ENCODE measurements at places on chromosomes 1 and 21. TPM values are rescaled to one million over a fixed set of nuclear protein-coding genes. Genes with fewer than 3 reads are reported as not detected.

DNA sequence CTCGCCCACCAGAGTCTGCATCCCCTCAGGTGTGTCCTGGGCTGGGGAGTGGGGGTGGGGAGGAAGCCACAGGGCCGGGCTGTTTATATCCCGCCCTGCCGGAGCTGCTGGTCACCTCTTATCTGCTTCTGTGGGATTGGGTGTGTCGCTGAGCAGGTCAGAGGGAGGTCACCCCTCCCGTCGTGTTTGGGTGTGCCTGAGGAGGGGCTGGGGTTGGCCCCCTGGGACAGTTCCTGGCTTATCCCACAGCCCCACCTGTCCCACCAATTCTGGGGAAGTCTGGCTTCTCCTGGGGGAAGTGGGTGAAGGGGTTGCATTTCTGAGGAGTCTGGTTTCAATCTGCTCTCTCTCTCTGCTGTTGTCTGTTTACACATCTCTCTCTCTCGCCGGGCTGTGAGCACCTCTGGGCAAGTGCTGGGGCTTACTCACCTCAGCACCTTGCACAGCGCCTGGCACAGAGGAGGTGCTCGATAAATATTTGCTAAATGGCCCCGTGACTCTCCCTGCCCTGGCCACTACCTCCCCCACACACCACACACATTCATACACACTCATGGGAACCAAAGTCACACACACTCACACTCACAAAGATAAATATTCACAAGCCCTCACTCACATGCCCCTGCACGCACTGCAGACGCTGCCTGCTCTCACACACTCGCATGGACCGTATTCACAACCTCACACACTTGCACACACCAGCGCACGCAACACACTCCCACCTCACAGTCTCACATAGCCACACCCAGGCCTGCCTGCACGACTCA, 8.3 kb downstream of the ELF3 start:
- peak; percentile 94 for DNase-seq

The RAB7B gene
- 0.70 TPM for polyA plus RNA-seq

The HSPB7 gene
- 20.4 TPM for polyA plus RNA-seq

The PIK3R3 gene
- 1.6 TPM for polyA plus RNA-seq

The RSBN1 gene
- polyA plus RNA-seq, result 7.0 TPM
